ENCODE measurements at places on chromosomes 5 and 9. TPM values are rescaled to one million over a fixed set of nuclear protein-coding genes. Genes with fewer than 3 reads are reported as not detected.

SLIT3 gene
- total RNA-seq = 117 TPM

DNA sequence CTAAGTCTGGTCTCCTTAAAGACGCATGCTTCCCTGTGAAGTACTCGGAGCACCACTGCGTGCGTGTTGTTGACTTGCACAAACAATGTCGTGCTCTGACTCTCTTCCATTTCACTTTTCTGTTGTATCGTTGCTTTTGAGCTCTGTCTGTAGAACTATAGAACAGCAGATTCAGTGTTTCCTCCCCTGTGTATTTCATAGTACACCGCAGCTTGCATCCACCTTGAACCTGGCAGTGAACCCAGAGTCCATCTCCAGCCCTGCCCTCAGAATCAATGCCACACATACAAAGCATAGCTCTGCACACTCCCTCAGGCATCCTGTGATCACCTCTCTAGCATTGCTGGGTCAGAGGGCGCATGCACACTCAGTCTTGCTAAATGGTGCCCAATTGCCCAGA lies 37.2 kb upstream of the ADAMTS2 start:
- DNase-seq = no peak

DNA sequence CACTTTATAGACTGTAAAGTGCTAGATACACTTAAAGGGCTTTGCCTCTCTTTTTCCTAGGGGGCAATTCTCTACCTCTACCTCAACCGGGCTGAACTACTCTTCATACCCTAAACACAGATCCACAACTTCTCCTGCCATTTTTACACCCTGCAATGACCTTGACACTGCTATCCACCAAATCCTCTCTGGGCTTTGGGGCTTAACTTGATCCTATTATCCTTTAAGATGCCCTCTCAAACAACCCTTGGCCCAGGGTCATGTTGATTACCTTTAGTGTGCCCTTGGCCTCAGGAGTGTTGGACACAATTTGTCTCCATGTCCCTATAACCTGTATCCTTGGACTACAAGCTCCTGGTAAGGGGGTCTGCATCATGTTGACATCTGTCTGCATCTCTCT lies 19.5 kb downstream of the ANXA6 start:
- no peak for DNase-seq

PTPDC1 gene
- total RNA-seq = 9.2 TPM

PCDHA7 gene
- not detected for total RNA-seq

DNA sequence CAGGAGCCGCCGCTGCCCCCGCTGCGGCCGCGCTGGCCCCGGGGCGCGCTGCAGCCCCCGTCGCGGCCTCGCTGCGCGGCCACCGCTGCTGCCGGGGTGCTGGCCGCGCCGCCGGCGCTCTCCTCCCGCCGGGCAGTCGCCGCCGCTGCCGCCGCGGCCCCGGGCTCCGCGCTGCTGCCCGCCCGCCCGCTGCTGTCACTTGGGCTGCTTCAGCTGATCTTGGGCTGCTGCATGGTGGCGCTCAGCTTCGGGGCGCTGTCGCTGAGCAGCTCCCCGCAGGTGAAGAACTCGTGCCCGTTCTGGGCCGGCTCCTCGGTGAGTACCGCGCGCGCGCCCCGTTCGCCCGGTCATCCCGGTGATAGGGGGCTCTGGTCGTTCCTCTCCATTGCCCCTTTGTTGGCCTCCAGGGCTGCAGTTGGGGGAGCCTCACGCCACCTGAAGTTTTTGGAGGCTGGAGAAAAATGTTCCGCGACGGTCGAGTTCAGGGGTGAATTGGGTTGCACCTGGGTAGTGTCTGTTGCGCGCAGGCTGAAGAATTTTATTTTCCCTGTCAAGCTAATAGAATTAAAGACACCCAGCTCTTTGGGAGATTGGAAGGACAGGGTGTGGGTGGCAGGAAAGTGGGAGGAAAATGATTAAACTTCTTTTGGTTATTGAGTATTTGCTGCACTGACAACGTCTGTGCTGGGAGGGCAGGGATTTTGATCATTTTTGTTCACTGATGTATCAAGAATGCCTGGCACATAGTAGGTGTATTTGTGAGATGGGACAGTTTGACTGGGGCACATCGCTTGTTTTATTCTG lies 596 bp downstream of the ENTREP1 start:
- DNase-seq = peak; percentile 24

DNA sequence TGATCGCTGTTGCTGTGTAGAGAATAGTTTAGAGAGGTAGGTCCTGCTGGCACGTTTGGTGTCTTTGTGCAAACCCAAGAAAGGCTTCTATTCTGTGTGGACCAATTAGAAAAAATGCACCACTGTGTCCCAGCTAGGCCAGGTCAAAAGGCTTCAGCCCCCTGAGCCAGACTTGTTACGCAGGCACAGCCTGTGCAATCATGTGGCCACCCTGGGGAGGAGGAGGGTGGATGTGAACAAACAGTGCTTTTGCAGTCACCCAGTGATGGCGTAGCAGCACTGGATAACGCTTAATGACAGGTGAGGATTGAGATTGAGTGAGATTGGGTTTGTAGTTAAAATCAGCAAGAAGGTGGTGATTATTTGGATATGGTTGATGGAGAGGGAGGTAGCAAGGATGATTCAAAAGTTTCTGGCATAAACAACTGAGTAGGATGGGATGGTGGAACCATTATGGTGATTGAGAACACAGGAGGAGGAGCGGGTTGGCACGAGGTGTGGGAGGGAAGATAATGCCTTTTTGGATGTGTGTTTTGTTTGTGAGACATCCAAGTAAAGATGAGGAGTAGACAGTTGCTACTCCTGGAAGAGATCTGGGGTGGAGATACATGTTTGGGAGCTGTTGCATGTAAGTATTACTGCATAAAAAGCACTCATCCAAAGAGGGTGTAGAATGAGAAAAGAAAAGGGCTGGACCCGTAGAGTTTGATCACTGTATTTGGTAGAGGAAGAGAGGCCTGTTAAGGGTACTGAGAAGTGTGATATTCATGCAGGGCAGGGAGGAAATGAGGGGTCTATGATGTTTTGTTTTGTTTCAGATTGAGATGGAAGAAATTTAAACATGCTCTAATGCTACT lies 6.7 kb downstream of the GCNT1 start:
- no peak for DNase-seq

- no peak for DNase-seq
Observed at GRCh38 chr5:177548495-177548894, 5.9 kb downstream of the FAM193B start.

DBH gene
- total RNA-seq = not detected

SLC6A7 gene
- not detected for total RNA-seq

SUSD3 gene
- 1.6 TPM for total RNA-seq

PCDHB6 gene
- 0.86 TPM for total RNA-seq

- DNase-seq = peak; percentile 85
Observed at GRCh38 chr5:82396871-82397514, 118.8 kb upstream of the RPS23 start.

- peak; percentile 72 for DNase-seq
Observed at GRCh38 chr5:111735583-111736270, 21.3 kb downstream of the NREP start.

- no peak for DNase-seq
Observed at GRCh38 chr5:155649666-155650065, 636.1 kb downstream of the KIF4B start.

DNA sequence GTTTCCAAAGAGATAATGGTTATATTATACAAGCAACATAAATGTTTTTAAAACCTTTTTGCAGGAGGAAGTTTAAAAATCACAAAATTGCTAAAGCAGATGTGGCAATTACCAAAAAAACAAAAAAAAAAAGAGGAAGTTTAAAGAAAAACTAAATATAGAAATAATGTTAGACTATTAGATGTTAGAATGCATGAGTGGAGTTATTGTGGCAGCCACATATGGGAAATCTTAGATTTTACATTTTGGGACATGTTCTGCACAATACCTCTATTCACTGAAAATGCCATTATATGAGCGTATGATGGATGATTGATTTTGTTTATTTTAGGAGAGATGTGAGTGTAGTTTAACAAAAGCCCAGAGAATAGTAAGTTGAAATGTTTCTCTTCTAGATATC lies 31.2 kb upstream of the DTWD2 start:
- DNase-seq = no peak

CXCL14 gene
- total RNA-seq = 11.2 TPM

MUSK gene
- 2.8 TPM for total RNA-seq

DNA sequence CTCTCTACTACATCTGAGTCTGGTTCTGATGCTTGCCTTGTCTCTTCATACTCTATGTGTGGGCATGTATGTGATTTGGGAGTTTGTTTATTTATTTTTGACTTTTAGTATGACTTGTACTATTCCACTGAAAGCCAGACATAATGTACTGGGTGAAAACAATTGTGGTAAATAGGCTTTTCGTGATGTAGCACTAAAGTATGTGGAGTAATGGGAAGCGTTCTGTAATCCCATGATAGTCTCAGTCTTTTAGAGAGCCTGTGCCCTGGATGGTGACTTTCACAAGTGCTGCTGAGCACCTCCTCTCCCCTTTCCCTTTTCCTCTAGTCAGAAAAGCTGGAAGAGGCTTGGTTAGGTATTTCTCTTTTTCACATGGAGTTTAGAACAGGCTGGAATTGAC lies 85.8 kb upstream of the S1PR3 start:
- DNase-seq = no peak

GRM6 gene
- not detected for total RNA-seq

NR4A3 gene
- 38.6 TPM for total RNA-seq

DNA sequence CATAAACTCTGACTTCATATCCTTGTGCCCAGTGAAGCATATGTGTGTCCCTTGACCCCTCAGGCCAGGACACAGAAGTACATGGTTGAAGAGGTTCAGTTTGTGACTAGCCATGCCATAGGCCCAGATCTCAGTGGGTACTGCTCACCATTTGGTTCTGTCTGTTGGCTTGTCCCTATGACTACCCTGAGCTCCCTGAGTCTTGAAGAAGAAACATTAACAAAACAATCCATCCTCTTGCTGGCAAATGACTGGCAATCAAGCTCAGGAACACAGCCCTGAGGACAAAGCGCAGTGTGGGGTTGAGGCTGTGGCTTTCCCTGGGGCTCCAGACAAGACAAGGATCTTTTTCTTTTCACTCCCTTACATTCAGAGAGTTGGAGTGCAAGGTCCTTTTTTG lies 46.3 kb downstream of the TNFAIP8 start:
- no peak for DNase-seq

DNA sequence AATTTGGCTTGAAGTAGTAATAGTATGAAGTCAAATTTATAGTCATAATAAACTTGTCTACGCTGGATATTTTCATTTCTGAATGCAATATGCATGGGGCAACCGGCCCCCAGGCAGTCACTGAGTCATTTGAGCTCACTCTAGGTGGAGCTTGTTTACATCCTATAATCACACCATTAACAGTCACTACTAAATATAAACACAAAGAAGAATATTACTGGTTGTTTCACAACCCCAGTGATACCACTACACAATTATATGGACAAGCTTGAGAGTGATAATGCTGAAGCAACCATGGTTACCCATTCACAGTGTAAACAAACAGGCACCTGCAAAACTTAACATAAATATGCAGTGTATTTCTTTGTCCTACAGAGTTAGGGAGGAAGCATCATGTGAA lies 68.7 kb downstream of the MARCHF3 start:
- DNase-seq = no peak
